ENCODE measurements at places on chromosomes 1 and 21. TPM values are rescaled to one million over a fixed set of nuclear protein-coding genes. Genes with fewer than 3 reads are reported as not detected.

DNA sequence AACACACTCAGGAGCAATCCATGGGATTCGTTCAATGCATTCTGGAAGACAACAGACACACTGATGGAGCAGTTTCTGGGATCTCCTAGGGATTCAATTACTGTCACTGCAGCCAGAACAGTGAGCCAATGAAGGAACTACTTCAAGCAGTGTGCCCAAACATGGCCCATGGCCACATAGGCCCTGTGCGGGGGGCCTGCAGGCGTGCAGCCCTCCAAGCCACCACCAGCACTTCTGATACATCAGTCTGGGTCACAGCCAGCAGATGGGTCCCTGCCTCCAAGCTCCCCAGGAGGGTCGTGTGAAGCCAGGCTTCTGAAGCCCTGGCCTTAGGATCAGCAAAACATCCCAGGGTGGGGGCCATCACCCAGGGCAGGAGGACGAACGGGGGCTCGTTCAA, 99.3 kb downstream of the RAVER2 start:
- no peak for DNase-seq

- no peak for DNase-seq
Measured at GRCh38 chr1:26020330-26020768, 1.2 kb upstream of the EXTL1 start.

GRCh38 chr1:245585252-245585959, 430.6 kb downstream of the KIF26B start:
- DNase-seq = no peak

GRCh38 chr1:19070197-19070651, 113.7 kb upstream of the IFFO2 start:
- no peak for DNase-seq

DNA sequence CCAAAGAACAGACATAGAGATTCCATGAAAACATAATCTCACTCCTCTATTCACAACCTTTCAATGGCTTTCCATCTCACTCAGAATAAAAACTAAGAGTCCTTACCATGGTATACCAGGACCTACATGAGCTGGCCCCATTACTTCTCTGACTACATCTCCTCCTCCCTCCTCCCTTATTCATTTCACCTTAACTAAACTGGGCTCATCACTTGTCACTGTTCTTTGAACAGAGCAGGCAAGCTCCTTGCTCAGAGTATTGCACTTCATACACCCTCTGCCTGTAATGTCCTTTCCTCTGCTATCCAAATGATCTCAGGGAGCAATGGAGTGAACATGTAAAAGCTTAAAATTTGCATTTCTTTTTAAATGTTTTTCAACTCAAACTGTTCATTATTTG, 142.0 kb downstream of the MRPL39 start:
- DNase-seq = no peak

GRCh38 chr1:31570228-31570627, 6.1 kb upstream of the TINAGL1 start:
- DNase-seq = no peak

- no peak for DNase-seq
Measured at GRCh38 chr1:67536957-67537666, 106.9 kb upstream of the SERBP1 start.

DNA sequence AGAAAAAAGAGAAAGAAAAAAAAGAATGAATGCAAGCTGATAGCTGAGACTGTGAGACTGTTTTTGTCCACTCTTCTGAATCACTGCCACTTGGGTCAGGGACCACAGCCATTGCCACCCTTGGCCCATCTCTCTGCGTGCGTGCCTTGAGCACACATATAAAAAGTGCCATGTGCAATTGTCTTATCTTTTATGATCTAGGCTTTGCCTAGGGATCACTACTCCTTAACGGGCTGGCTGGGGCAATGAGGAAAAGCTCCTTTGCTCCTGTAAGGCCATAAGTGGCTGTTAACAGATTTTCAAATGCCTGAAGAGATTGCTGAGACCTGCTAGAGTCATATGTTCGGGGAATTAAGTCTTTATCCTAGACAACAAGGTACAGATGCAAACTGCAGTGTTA, 8.2 kb downstream of the SPATA46 start:
- DNase-seq = no peak

- no peak for DNase-seq
Measured at GRCh38 chr1:159076438-159077119, at the start of gene AIM2. Gene AIM2, minus strand, starts transcription at chr1:159076766. Its CDS starts 3,267 bp downstream, at chr1:159073499.

GRCh38 chr1:31657972-31658510, 13.4 kb upstream of the PEF1 start:
- DNase-seq = no peak

- no peak for DNase-seq
Measured at GRCh38 chr1:174836543-174836942, 163.2 kb upstream of the CACYBP start.

DNA sequence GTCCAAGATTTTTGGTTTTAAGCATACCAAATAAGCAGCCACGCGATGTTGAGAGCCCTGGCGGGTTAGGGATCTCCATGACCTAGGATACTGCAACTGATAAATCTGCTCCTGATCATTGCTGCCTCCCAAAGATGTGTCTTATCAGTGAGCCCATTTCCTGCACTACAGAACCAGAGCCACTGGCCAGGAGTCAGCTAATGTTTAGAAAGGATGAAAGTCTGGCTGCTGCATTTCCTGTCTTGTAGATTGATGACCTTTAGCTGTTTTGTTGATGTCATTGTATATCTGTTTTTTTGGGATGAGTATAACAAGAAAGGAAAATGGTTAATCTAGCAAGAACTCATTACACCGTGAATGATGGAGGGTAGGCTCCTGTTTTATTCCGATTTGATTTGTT, 74.5 kb downstream of the C1orf21 start:
- no peak for DNase-seq

GRCh38 chr1:234120327-234120944, 216.0 kb downstream of the SLC35F3 start:
- no peak for DNase-seq

DNA sequence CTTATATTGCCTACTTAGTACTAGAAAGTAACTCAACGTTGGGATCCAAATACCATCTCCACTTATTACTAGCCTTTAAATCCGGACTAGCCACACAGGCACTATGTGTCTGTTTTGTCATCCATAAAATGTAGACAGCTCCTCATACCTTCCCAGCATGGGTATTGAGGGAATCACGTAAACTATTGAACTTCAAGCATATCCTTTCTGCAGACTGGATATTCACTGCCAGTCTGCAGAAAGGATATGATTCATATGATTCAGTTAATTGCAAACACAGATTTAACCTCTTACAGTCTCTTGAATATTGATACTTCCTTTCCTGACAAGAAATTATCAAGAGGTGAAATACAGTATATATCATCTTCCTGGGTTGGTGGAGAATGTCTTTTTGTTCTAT, 186.0 kb downstream of the LEPR start:
- DNase-seq = no peak

DNA sequence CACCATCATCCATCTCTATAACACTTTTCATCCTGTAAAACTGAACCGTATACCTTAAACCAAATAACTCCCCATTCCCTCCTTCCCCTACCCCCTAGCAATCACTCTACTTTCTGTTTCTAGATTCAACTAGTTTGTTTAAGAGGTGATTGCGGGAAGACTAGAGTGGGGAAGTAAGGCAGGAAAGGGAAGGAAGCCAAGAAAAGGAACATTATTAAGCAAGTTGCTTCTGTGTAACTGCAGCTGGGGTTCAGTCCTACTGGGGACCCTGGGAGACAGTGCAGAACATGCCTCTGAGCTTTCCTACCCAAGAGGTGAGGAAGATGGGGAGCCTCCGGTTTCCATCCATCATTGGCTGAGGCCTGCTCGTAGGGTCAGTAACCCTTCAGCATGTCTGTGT, 28.9 kb upstream of the H3-3A start:
- DNase-seq = no peak

- DNase-seq = no peak
Measured at GRCh38 chr1:167059045-167059808, 30.9 kb downstream of the GPA33 start.

GRCh38 chr1:38005195-38006007, at the start of gene FHL3:
Gene FHL3, minus strand, starts transcription at chr1:38005514. Its CDS starts 6,102 bp downstream, at chr1:37999412.
- DNase-seq = no peak

DNA sequence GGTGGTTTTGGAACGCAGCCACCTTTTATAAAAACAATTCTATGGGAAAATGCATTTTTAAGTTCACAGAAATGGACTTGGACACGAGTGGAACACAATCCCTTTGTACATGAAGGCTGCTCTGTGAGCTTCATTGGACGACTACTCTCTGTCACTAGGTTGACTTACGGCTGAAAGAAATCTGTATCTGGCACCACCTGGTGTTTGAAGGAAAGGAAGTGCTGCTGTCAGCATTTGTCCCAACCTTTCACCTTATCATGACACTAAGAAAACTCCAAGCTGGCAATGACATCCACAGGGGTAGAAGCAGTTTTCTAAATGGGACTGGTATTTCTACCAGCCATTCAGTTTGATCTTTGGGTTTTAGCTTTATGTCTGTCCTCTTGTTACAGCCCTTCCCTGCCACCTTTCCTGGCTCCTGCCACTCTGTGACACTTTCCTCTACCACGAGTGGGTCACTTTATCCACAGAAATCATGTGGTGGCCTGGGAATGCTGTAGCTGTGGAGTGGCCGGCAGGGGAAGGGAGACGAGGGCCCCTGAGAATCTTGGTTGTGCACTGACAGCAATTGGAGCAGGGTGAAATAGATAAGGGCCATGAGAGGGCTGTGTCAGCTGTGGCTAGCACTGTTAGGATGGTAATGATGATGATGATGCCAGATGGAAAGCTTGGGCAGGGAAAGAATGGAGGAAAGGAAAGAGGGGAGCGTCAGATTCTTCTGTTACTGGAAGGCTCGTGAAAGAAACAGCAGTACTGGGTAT, 85.2 kb downstream of the TBX19 start:
- no peak for DNase-seq

DNA sequence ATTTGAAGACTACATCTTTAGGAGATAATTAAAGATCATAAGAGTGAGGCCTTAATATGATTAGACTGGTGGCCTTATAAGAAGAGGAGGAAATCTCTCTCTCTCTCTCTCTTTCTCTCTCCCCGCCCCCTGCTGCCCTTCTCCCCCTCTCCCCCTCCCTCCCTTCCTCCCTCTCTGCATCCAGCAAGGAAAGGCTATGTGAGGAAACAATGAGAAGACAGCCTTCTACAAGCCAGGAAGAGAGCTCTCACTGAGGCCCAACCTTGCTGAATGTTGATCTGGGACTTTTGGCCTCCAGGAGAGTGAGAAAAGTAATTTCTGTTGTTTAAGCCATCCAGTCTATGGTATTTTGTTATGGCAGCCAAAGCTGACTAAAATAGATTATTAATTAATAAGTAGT, 21.6 kb downstream of the FOXD3 start:
- DNase-seq = no peak

- no peak for DNase-seq
Measured at GRCh38 chr1:36966242-36966641, 68.1 kb downstream of the GRIK3 start.

GRCh38 chr1:2557482-2558400, 1.6 kb downstream of the TNFRSF14 start:
- no peak for DNase-seq

DNA sequence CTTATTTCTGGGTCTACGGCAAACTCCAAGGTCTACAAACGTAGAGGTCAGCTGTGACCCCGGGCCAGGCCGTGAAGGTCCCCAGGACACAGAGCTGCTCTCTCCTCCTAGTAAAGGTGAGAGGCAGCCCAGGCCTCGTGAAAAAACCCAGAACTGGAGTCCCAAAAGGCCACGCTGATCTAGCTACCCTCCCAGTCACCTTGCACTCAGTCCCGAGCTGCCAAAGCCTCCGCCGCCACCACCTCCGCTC, 125 bp downstream of the ATP5PF start:
- no peak for DNase-seq

DNA sequence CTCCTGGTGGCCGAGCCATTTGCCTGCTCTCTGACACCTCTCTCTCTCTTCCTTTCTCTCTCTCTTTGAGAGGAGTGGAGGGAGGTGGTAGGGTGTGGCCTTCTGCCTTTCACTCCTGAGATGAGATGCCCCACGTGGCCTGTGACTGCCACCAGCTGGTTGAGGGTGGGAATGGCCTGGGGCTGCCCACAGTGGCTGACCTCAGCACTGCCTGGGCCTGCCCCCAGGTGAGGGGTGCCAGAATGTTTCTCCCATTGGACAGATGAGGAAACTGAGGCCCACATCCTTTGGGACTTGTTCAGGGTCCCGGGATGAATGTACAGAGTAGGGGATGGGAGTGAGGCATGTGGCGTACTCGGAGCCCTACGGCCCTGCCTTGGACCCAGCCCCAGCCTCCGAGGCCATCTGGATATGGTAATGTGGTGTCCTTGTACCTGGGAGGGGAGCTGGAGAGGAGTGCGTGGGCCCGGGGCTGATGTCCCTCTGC, 12.7 kb upstream of the C1orf167 start:
- DNase-seq = no peak

- no peak for DNase-seq
Measured at GRCh38 chr1:207973898-207974568, 63.1 kb upstream of the CD34 start.

DNA sequence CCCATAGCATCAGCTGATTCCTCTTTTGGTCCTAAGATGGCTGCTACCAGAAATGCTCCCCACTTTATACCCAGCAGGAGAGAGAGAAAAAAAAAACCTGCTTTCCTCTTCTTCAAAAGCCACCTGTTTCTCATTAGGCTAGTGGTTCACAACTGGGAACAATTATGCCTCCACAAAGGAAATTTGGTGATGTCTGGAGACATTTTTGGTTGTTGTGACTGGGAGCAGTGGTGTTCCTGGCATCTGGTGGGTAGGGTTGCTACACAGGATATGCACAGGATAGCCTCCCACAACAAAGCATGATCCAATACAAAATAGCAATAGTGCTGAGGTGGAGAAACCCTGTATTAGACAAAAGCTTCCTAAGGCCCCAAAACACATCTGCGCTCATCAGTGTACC, 38.5 kb upstream of the SGIP1 start:
- DNase-seq = no peak

DNA sequence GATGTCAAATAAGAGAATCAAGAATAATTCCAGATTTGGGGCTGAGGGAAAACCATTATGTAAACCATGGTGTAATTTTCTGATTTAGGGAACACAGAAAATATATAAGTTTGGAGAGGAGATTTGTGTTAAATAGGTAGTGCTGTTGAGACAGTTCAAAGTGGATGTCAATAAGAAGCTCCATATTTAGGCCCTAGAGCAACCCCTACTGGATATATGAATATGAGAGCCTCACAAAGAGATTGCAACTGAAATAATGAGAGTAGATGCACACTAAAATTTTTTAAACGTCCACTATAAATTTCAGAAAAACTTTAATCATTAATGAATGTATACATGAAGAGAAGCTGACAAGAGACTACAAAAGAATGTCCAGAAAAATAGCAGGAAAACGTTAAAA, 1447.8 kb upstream of the PRMT6 start:
- no peak for DNase-seq

PRRC2C gene
- 59.7 TPM for total RNA-seq

MOB3C gene
- 12.0 TPM for total RNA-seq

ILDR2 gene
- total RNA-seq = 0.04 TPM

HTR1D gene
- total RNA-seq = not detected

ESRRG gene
- 0.15 TPM for total RNA-seq

NEK2 gene
- total RNA-seq = 11.8 TPM

PEAR1 gene
- total RNA-seq = 4.6 TPM

TMEM240 gene
- total RNA-seq = not detected

CR2 gene
- total RNA-seq = not detected

SLC5A9 gene
- not detected for total RNA-seq

LYPD8 gene
- not detected for total RNA-seq

SLC6A17 gene
- 0.11 TPM for total RNA-seq

GPR52 gene
- 3.5 TPM for total RNA-seq

LRRC47 gene
- total RNA-seq = 26.3 TPM
